Epithelial cell of proximal tubule (primary cell): ENCODE measurements at places on chromosomes 5 and 9.
A peak's percentile ranks its signal among the peaks of the same experiment; 100 is the strongest.

- no peak for DNase-seq
Measured at GRCh38 chr5:157100140-157100679, 8.6 kb downstream of the HAVCR2 start.

- DNase-seq: no peak
Measured at GRCh38 chr9:86329649-86330048, 24.6 kb downstream of the TUT7 start.

DNA sequence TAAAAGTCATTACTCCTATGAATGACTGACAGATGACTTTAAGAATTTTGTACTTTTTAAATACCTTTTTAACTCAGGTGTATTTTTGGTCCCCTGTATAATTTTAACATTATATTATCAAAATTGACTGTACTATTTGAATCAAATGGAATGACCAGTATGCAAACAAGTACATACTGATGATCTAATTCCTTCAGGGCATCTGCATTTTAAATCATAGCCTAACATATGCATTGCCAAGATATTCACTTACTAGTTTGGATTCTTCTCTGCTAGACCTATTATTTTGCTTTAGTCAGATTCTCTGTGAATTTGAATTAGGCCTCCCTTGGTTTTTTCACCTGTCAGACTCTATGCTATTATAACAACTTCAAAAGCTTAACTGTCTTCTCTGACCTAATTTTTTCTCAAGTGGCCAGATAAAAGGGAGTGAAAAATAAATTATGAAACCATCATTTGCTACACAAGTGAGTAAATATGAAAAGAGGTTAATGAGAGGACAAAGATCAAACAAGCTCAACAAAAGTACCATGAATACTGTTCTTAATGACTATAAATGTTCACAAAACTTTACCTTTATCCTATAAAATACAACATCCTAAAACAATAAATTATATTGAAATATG lies 1505.2 kb upstream of the CDH9 start:
- DNase-seq: no peak

- peak; percentile 2 for DNase-seq
Measured at GRCh38 chr5:86500947-86501346, 116.8 kb upstream of the COX7C start.
